Hematopoietic multipotent progenitor cell treated with erythropoietin and hydrocortisone succinate and interleukin-3 and kit ligand, for 15 days (in vitro differentiated cells): ENCODE measurements at places on chromosomes 5 and 9.

DNA sequence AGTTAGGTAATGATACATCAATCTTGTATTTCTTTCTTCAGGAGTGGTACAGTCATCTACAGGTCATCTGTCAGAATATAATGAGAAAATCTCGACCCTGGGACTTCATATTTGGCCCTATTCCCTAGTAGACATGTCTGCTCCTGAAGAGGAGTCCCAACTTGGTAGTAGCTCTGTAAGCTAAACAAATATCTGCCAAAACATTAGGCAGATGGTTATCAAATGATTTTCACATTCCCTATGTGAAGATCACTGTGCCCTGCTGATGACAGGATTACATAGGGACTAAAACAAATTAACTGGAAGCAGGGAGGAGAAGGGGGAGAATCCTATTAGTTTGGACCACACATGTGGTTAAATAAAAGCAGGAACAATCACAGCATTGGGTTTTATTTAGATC is 138.6 kb upstream of the NFIB start:
- DNase-seq, result no peak

GRCh38 chr5:1298067-1298551 is 3.2 kb upstream of the TERT start:
- no peak for DNase-seq

- no peak for DNase-seq
Observed at GRCh38 chr5:121273833-121274433, 577.7 kb upstream of the FTMT start.

- DNase-seq, result no peak
Observed at GRCh38 chr9:134835987-134836386, 44.6 kb upstream of the FCN2 start.

DNA sequence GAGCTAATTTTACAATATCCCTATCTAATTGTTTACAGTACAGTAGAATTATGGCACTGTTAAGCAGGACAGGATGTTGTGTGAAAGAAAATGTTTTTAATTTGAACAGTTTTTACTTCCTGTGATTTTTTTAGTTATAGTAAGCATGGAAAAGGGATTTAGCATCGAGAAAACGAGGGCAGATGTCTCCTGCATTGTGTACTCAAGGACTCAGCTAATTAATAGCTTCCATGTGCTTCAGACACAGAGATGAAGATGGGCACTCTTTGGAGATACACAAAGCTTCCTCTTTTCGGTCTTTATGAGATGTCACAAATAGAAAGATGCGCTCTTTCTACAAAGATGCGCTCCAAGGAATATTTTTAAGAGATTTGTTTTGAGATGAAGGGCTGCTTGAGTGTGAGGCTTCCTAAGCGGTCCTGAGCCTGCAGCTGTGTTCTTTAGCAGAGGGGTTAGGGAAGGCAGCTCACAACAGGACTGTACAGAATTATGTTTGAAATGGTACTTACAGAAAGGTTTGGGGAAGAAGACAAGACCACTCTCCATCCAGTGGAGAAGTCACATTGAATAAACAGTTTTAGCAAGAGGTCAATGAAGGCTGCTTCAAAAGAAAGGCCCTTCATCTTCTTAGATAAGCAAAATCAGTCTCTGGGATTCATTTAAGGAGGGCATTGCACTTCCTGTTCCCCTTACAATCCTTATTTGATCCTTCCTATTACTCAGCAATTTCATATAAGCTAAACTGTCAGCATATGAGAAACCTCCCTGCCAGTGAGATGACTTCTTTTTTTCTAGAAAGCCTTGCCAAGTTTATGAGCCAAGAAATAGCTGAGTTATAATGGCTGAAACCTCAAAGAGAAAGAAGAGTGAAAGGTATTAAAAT is 311.5 kb downstream of the EFNA5 start:
- no peak for DNase-seq

- DNase-seq, result no peak
Observed at GRCh38 chr9:14354201-14354600, 40.3 kb upstream of the NFIB start.

- no peak for DNase-seq
Observed at GRCh38 chr5:163177971-163178370, 259.4 kb upstream of the CCNG1 start.

DNA sequence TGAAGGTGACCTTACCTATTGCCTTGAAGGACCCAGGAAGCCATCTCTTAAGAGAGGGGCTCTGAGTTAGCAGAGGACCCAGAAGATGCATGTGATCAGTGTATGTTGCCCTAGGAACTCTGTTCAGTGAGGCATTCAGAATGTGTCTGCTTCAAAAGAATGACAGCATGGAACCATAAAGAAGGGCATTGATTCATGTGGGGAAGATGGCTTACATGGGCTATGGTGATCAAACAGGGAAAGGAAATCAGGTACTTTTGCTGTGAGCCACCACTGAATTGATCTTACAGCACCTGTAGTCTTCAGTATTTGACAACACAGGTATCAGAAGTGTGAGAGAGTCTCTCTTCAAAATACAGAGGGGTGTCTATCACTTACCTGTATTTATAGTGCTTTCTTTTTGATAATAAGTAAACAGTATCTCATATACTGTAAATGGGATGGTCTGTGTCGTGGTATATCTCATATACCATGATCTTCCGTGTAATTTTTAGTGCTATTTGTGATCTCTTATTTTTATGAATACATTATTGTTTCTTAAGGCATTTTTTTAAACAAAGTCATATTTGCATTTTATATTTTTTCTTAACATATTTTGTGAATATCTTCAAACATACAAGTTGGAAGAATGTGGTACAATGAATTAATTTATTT is 57.0 kb downstream of the FOCAD start:
- DNase-seq, result no peak

DNA sequence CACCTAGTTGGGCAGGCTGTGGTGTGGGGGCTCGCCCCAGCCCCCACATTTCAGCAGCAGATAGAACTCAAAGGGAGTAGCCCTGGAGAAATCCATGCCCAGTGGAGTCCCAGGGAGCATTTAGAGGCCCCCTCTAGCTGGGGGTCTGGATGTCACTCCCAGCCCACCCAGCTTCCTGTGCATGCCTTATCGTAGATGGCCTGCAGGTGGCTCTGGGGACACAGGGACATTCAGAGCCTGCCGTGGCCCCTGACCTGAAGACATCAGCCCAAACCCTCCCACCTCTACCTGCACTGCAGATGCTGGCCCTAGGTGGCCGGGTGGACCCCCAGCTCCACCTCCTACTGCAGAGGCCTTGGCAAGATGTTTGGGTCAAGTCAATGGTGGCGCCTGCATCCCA is 49.0 kb upstream of the LMX1B start:
- DNase-seq, result no peak

DNA sequence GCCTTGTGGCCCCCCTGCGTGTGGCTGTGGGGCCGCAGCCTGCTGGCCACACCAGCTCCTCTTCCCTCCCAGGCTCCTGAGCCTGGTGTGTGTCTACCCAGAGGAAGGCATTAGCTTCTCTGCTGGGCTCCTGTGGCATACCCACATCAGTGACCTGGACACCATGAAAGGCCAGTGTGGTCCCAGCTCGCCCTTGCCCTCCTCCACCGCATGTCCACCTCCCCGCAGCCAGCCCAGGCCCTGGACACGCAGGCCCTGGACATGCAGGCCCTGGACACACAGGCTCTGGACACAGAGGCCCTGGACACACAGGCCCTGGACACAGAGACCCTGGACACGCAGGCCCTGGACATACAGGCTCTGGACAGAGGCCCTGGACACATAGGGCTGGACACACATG is 153.4 kb upstream of the PPP1R26 start:
- DNase-seq, result no peak

GRCh38 chr9:13364271-13365000 is 84.9 kb upstream of the MPDZ start:
- no peak for DNase-seq

GRCh38 chr9:38724754-38725153 is 4.8 kb upstream of the FAM240B start:
- DNase-seq, result no peak

GRCh38 chr5:8585230-8586018 is 716.5 kb downstream of the MTRR start:
- no peak for DNase-seq

DNA sequence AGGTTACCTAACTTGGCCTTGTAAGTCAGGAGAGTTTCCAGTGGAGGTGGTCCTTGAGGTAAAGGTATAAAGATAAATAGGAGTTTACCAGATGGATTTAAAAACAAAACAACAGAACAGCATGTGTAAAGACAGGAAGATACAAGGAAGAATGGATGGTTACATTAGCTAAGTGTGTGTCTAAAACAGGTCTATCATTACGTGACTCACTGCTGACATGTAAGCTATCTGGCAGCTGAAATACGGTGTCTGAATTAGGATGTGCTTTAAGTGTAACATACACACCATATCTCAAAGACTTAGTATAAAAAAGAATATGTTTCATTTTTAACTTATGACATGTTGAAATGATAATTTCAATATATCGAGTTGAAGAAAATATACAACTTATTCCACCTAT is 405.1 kb upstream of the ADAMTSL1 start:
- no peak for DNase-seq

- no peak for DNase-seq
Observed at GRCh38 chr9:137295849-137296669, 6.0 kb downstream of the NRARP start.

- no peak for DNase-seq
Observed at GRCh38 chr5:127306036-127306435, 15.4 kb downstream of the MEGF10 start.

DNA sequence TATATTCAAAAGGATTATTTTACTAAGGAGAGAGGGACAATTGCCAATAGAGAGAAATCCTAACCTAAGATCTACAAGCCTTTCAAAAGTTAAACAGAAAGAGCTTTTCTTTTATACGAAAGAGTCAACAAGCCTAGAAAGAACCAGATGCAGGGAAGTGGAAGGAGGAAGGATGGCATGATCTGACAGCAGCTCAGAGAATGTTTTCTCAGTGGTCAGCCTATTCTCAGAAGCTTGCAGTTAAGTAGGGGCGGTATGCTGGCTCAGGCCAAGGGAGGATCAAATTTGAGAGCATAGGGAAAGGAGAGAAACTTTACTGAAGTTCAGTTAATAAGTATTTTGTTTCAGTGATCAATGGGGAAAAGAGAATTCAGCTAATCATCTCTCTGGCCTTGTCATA is 88.0 kb upstream of the FTMT start:
- DNase-seq, result no peak

DNA sequence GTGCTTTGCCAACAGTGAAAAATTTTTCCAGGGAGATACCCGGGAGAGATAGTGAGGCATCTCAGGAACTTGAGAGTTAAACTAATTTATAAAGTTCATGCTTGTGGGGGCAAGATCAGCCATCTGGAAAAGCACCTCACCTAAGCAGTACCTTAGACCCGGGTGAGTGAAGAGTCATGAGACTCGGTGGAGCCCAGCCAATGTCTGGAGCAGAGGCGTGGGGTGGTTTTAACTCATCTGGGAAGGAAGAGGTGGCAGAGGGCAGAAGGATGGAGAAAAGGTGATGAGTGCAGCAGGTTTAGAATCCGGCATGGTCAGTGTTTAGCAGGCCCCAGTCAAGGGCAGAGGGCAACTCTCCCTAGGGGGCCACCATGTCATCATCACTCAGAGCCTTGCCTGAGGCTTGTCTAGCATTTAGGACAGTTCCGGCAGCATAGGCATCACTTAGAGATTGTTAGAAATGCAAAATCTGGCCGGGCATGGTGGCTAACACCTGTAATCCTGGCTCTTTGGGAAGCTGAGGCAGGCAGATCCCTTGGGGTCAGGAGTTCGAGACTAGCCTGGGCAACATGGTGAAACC is 4.3 kb upstream of the RNF183 start:
- no peak for DNase-seq

- no peak for DNase-seq
Observed at GRCh38 chr9:72203205-72203803, 54.1 kb downstream of the GDA start.

DNA sequence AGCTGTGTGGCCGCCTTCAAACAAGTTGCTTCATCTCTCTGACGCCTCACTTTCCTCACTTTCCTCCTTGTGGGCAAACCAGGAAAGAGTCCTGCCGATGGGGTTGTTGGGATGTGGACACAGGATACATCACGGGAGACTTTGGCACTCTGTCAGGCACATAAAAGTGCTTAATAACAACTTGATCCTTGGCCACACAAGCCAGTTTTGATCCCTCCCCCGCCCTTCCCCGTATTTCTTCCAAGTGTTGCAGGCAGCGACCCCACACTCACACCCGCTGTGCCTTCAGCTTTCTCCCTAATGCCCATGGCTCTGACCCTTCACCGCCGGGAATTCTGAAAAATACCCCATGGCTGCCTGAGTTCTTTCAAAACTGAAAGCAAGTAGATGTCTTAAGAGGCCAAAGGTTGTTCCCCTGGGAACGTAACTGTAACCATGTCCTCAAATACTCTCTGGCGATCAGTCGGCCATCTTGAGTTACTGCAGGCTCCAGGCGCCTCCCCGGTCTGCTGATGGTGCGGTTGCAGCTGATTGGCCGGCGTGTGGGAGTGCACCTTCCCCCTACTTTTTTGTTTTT is 59.8 kb downstream of the ARHGEF37 start:
- DNase-seq, result no peak

GRCh38 chr5:11955331-11955730 is 51.1 kb upstream of the CTNND2 start:
- no peak for DNase-seq

GRCh38 chr5:167393358-167393757 is 898.1 kb upstream of the WWC1 start:
- no peak for DNase-seq

DNA sequence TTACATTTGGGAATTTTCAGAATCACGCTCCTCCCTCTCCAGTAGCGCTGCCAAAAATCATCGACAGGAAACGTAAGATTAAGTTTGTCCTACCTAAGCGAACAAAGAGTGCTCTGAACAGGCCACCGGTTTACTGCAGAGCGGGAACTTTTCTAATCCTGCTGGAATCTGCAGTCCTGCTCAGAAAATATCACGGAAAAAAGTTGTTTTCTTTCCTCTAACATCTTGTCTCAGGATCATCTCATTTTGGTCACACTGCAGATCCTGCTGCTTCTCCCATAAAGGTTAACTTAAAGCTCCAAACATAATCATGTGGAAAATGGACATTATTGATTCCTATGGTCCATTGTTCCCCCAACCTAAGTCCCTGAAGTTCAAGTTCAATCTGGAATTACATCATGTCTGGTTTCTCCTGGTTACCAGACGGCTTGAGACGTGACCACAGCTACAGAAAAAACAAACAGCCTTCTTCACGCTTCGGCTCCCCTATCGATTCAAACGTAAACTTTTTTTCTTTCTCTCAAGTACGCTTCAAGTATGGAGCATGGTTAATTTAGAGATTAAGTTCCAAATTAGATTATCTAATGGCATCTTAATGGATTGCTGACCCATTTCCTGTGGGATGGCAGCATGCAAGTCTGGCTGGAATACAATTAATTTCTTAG is 217.6 kb downstream of the NFIB start:
- no peak for DNase-seq

- no peak for DNase-seq
Observed at GRCh38 chr9:18502546-18502945, 28.6 kb downstream of the ADAMTSL1 start.

DNA sequence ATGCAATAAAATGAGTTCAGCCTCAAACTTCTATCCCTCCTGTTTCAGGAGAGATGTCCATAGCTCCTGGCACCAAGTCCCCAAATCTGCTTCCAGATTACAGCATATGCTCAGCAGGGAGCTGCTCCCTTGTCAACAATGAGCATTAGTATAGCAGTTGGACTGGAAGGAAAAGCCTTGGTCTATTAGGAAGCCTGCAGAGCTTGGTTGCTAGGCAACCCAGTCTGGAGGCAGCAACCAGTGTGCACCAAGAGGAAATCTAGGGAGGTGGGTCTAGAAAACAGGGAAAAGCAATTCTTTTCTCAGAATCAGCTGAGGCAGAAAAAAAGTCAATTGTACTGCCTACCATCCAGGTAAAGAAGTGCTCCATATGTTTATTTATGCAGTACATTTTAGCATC is 229.5 kb upstream of the NMUR2 start:
- no peak for DNase-seq

- DNase-seq, result no peak
Observed at GRCh38 chr9:120385606-120386389, 194.2 kb downstream of the CDK5RAP2 start.
